ENCODE measurements at places on chromosomes 4 and X.

DNA sequence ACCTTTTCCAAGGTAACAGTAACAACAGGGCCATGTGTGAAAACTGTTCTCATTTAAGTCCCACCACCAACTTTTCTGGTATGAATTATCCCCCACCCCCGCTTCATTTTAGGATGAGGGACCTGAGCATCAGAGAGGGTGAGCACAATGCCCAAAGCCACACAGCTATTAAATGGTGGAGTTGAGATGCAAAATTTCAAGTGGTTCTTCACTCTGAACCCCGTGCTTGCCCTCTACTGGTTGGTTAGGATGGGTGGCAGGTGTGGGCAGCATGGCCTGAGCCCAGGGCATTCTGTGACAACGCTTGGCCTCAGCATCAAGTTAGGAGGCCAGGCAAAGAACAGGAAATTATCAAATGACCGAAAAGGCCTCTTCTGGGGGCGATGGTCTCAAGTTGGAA, 33.5 kb downstream of the MED28 start:
- no peak for DNase-seq

- DNase-seq: no peak
Measured at GRCh38 chr4:140003876-140004548, 150.0 kb downstream of the MAML3 start.

DNA sequence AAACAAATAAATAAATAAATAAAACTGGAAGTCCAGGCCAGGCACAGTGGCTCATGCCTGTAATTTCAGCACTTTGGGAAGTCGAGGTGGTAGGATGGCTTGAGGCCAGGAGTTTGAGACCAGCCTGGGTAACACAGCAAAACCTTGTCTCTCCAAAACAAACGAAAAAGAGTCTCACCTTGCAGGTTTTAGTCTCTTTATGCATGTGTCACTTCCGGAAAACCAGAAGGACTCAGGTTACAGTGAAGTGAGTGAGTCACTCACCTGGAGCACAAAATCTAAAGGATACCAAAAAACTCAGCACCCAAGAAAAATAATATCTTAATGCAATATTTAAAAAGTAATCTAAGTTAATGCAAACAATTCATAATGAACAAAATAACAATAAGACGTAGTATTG, 20.1 kb upstream of the SLC34A2 start:
- DNase-seq: no peak

DNA sequence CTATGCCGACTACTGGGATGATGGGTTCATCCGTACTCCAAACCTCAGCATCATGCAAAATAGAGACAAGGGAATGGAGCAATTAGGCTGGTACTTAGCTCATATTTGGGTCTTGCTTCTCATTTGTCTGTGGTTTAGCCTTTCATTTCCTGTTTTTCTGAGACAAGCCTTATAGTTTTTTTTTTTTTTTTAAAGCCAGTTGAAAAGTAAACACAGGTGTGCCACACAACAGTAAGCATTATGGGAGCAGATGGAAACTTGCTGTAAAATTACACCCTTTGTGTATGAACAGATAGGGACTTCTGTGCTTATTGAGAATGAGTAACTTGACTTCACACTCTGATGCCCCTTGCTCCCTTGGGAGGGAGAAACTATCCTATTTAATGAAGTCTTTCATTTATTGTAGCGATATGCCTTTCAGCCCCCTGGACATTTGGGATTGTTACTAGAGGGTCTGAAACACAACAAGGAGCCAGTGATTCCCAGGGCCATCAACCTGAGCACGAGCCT, 13.7 kb downstream of the RASSF6 start:
- no peak for DNase-seq

GRCh38 chr4:13612569-13612968, 15.0 kb downstream of the BOD1L1 start:
- no peak for DNase-seq

GRCh38 chr4:76311896-76312331, 5.4 kb downstream of the STBD1 start:
- no peak for DNase-seq

DNA sequence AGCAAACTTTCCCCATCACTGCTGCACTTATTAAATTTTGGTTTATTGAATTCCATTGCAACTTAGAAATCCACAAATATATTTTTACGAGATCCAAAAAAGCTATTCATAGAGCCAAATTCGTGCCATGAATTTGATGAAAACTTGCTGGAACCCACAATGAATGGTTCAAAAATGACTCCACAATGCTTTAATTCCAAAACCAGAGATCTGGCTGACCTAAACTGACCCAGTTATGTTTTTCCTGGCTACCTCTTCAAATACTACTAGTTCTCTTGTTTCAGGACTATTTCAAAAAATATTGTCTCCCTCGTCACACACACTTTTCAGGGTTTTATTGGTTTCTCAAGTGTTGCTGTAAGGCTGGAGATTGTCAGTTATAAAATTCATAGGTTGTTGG, 474.8 kb downstream of the PDGFC start:
- DNase-seq: no peak

- DNase-seq: peak; percentile 19
Measured at GRCh38 chr4:17027495-17027894, 129.1 kb upstream of the LDB2 start.

DNA sequence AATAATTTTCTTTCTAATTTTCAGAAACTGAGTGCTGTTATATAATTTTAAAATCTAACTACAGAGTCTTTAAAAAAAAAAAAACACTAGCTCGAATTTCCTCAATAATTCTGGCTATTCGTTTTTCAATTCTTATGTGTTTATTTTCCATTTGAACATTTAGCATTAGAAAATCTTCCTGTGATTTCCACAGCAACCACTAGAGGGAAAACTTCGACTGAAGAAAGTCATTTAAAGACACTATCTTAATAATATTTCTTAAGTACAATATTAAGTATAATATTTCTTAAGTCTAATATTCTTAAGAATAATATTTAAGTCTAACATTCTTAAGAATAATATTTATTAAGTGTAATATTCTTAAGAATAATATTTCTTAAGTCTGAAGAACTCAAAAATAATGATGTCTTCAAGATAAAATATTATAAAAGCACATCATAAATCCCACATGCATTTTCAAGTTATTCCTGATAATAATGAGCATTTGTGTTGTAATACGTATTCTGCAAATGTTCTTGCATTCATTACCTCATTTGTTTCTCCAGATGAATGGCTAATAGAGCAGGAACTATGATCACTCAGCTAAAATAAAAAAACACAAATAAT, 118.4 kb upstream of the WDR17 start:
- DNase-seq: no peak

GRCh38 chr4:151540728-151541388, 131.9 kb downstream of the FHIP1A start:
- peak; percentile 16 for DNase-seq

- peak; percentile 11 for DNase-seq
Measured at GRCh38 chr4:39732728-39733127, 34.8 kb downstream of the UBE2K start.

DNA sequence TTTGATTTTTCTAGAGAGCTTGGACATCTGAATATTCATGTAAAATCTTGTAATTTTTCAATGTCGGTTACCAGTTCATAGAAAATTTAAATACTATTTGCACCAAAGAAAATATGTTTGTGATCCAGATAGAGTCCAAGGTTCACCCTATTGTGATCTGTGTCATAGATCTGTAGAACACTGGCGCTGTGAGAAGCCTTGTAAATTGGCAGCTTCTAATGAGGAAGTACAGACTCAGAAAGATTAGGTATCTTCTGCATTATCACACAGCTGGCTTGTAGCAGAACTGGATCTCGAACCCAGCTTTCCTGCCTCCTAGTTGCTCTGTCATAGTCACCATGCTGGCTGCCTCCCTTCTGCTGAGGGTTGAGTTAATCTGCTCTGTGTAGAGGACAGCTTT, 106.5 kb upstream of the PAK3 start:
- DNase-seq: no peak

GRCh38 chrX:115503099-115503498, 57.9 kb upstream of the PLS3 start:
- no peak for DNase-seq

All from H54 (cell line).